ENCODE measurements at places on chromosomes 5 and 9.

DNA sequence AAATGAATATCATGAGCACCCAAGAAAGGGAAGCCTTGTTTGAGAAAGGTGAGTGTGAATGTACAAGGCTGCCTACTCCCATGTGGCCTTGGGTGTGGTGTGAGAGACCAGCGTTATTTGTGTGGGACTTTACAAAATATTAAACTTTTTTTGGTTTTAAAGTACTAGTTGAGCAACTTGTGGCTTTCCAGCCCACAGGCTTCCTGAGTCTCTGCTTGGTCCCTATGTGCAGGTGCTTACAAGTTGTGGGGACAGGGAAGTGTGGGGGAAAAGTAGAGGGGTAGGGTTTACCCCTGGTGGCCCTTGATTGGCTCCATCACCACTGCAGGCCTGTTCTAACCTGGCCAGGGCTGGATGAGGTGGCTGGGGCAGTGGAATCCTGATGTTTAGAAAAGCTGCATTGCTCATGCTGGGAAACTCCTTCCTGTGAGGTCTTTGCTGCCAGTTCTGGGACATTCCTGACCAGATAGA, 19.7 kb downstream of the PTTG1 start:
- H3K36me3 ChIP-seq = no peaks in the 10 kb centered on the region
- no peak overlapping the region for H3K27ac ChIP-seq
- no peak overlapping the region for H3K4me3 ChIP-seq
- DNase-seq = no peak

- H3K27ac ChIP-seq = no peak overlapping the region
- H3K27me3 ChIP-seq = no peaks in the 10 kb centered on the region
- peaks cover 2% of the 10 kb centered on the region for H3K4me1 ChIP-seq
Observed at GRCh38 chr9:112864403-112864802, 26.3 kb downstream of the SLC46A2 start.

DNA sequence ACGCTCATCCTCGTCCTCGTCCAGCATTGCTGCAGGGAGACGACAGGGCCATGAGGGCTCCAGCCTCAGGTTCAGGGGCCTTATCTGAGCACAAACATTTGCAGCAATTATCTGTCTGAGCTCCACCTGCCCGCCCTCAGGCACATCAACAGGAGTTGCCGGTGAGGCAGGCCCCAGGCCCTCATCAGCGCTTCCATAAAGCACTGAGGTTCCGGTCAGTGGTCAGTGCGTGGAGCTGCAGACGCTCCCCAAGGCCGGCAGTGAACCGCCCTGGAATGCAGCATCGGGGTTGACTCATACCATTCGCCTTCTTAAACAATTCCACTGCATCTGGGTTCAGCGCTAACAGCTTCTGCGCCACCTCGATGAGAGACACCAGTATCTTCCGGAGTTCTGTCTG, 15.2 kb downstream of the UBAC1 start:
- H3K27ac ChIP-seq = no peak overlapping the region
- no peaks in the 10 kb centered on the region for H3K27me3 ChIP-seq
- DNase-seq = no peak
- H3K36me3 ChIP-seq = peaks cover 79% of the 10 kb centered on the region
- no peak overlapping the region for H3K4me3 ChIP-seq

GRCh38 chr9:84145780-84146179, 165.2 kb downstream of the RMI1 start:
- H3K4me3 ChIP-seq = no peak overlapping the region
- H3K4me1 ChIP-seq = peaks cover 15% of the 10 kb centered on the region
- DNase-seq = no peak
- no peak overlapping the region for H3K27ac ChIP-seq
- H3K27me3 ChIP-seq = peaks cover 36% of the 10 kb centered on the region

GRCh38 chr9:19201899-19202891, 28.3 kb upstream of the DENND4C start:
- H3K27me3 ChIP-seq = no peaks in the 10 kb centered on the region
- H3K27ac ChIP-seq = no peak overlapping the region
- peak; percentile 36 for DNase-seq
- H3K4me3 ChIP-seq = no peak overlapping the region
- H3K4me1 ChIP-seq = peaks cover 8% of the 10 kb centered on the region

DNA sequence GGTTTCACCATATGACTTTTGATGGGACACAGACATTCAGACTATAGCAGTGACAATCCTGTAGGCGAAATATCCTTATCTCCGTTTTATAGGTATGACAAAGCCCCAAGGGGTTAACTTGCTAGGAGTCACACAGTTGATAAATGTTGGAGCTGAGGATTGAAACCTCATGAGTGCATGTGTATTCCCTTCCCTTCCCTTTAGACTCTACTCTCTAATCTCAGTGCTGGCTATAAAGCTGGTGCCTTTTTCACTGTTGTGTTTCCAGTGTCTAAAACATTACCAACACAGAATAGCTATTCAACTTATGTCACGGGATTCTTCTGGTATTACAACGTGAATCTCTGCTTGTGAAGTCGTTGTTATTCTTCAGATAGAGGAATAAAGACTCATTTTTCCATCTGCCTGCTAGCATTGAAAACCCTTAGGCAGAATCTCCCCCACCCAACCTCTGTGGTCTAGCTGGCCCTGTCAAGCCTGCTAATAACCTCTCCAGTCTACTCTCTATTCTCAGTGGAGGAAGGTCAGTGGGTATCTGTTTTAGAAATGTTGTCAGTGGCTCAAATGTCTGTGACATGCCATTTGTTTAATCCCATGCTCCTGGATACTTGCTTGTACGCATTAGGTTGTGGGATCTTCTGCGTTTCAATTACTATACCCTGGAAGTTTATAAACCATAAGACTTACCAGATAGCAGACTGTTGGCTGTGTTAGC, 121.2 kb downstream of the TLE4 start:
- H3K4me1 ChIP-seq = peaks cover 4% of the 10 kb centered on the region
- no peaks in the 10 kb centered on the region for H3K27me3 ChIP-seq
- no peak for DNase-seq
- no peak overlapping the region for H3K27ac ChIP-seq
- H3K4me3 ChIP-seq = no peak overlapping the region

GRCh38 chr5:174876-175465, 16.3 kb upstream of the LRRC14B start:
- no peak overlapping the region for H3K27ac ChIP-seq
- H3K27me3 ChIP-seq = peaks cover 21% of the 10 kb centered on the region
- H3K4me1 ChIP-seq = no peaks in the 10 kb centered on the region
- no peak overlapping the region for H3K4me3 ChIP-seq
- no peak for DNase-seq
- no peaks in the 10 kb centered on the region for H3K36me3 ChIP-seq

GRCh38 chr5:137142346-137142745, 356.8 kb downstream of the SPOCK1 start:
- peak overlapping the region; percentile 5 for H3K27ac ChIP-seq
- H3K27me3 ChIP-seq = no peaks in the 10 kb centered on the region
- no peaks in the 10 kb centered on the region for H3K36me3 ChIP-seq
- H3K4me3 ChIP-seq = no peak overlapping the region
- H3K4me1 ChIP-seq = peaks cover 34% of the 10 kb centered on the region

DNA sequence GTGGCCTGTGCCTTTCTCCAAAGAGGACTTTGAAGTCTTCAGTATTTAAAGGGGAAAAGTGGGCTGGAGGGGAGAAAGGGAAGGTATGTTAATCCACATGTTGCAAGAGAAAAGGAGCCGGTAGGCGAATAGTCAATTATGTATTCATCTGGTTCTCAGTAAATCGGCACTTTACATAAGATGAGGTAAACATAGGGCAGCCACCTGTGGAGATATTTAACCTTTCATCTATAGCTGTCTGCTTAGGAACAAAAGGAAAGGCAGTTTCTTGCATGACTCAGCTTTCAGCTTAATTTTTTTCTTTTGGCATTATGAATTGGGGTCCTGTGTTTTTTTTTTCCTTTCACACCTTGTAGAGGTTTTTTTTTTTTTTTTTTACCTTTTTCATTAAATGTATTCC, 42.2 kb downstream of the FGD3 start:
- no peak overlapping the region for H3K4me3 ChIP-seq
- H3K27ac ChIP-seq = no peak overlapping the region
- DNase-seq = no peak

DNA sequence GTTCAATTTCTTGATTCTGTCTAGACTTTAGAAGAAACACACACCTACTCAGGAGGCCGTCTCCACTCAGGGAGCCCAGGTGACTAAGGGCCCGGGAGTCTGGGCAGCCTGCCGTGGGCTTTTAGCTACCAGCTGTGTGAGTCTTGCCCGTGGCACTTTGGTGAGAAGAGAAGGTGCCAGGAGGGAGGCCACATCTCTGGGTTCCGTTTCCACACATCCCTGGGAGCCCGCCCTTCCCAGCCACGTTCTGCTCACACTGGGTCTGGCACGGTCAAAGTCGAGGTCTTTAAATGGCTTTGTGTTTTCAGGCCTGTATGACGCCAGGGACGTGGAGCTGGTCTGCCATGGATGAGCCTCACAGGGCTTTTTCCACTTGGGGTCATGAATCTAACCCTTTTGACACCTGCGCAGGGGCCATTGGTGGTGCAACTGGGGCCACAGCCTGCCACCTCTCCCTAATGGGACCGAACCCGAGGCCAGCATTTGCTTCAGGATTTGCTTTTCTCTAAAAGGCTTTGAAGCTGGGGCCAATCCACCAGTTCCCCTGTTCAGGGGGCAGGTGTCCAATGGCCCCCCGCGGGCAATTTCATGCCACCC, 17.2 kb upstream of the FCN2 start:
- DNase-seq = no peak
- H3K4me1 ChIP-seq = peaks cover 9% of the 10 kb centered on the region
- no peak overlapping the region for H3K27ac ChIP-seq
- H3K36me3 ChIP-seq = no peaks in the 10 kb centered on the region

GRCh38 chr9:89806371-89807100, 201.7 kb downstream of the GADD45G start:
- no peaks in the 10 kb centered on the region for H3K36me3 ChIP-seq
- peaks cover 5% of the 10 kb centered on the region for H3K27me3 ChIP-seq
- H3K27ac ChIP-seq = no peak overlapping the region
- H3K4me1 ChIP-seq = peaks cover 23% of the 10 kb centered on the region

GRCh38 chr9:95101326-95101725, 216.2 kb downstream of the FANCC start:
- H3K4me3 ChIP-seq = no peak overlapping the region
- peaks cover 75% of the 10 kb centered on the region for H3K4me1 ChIP-seq
- H3K36me3 ChIP-seq = peaks cover under 1% of the 10 kb centered on the region
- H3K27me3 ChIP-seq = no peaks in the 10 kb centered on the region
- peak overlapping the region; percentile 84 for H3K27ac ChIP-seq

DNA sequence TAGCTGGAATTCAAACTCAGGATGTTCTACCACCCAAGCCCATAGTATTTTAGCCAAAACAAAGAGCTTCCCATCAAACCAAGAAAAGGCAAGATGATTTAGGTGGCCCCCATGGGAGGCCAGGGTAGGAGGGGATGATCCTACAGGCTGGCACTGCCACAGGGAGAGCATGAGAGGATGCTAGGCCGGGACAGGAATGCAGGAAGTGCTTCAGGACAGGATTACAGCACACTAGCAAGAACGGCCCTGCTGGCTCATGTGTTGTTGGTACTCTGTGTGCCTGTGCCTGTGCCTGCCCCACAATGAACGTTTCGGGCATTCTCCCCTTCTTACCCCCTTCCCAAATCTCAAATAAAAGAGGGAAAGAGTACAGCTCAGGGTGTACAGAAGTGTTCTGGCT, 110.7 kb upstream of the TRIM32 start:
- no peaks in the 10 kb centered on the region for H3K27me3 ChIP-seq
- H3K27ac ChIP-seq = no peak overlapping the region
- DNase-seq = no peak
- H3K4me3 ChIP-seq = no peak overlapping the region
- no peaks in the 10 kb centered on the region for H3K36me3 ChIP-seq
- H3K4me1 ChIP-seq = peaks cover 15% of the 10 kb centered on the region

- DNase-seq = no peak
- H3K4me1 ChIP-seq = peaks cover 4% of the 10 kb centered on the region
- H3K27ac ChIP-seq = no peak overlapping the region
- no peaks in the 10 kb centered on the region for H3K36me3 ChIP-seq
Observed at GRCh38 chr5:154316223-154316935, 125.8 kb downstream of the GALNT10 start.

GRCh38 chr5:136631186-136631585, 265.8 kb upstream of the TRPC7 start:
- H3K4me1 ChIP-seq = no peaks in the 10 kb centered on the region
- H3K27me3 ChIP-seq = no peaks in the 10 kb centered on the region
- no peak for DNase-seq
- H3K36me3 ChIP-seq = no peaks in the 10 kb centered on the region
- H3K4me3 ChIP-seq = no peak overlapping the region
- no peak overlapping the region for H3K27ac ChIP-seq

DNA sequence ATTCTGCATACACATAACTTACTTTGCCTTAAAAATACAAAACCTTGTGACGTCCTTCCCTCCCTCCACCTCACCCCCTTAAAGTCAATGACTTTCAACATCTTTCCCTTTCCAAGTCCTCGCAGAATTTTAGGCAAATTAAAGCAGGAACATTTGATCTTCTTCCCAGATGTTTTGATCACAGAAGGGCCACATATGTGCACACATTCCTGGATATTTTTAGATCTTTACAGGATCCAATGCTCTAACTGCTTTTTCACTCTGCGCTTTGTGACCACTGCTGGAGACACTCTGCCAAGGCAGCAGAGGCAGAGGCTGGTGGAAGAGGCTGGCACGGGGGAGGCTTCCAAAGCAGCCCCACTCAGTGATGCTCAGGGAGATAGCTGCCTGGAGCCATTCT, 130.7 kb downstream of the SEC61B start:
- H3K4me1 ChIP-seq = peaks cover 22% of the 10 kb centered on the region
- H3K4me3 ChIP-seq = no peak overlapping the region
- H3K27ac ChIP-seq = peak overlapping the region; percentile 77
- H3K27me3 ChIP-seq = no peaks in the 10 kb centered on the region

- H3K27me3 ChIP-seq = no peaks in the 10 kb centered on the region
- DNase-seq = no peak
- no peaks in the 10 kb centered on the region for H3K36me3 ChIP-seq
Observed at GRCh38 chr5:144335561-144335960, 164.9 kb downstream of the KCTD16 start.

GRCh38 chr5:138724470-138725146, 28.6 kb upstream of the CTNNA1 start:
- H3K4me1 ChIP-seq = peaks cover 31% of the 10 kb centered on the region
- H3K4me3 ChIP-seq = no peak overlapping the region
- H3K27ac ChIP-seq = peak overlapping the region; percentile 78

- H3K36me3 ChIP-seq = no peaks in the 10 kb centered on the region
- H3K4me3 ChIP-seq = no peak overlapping the region
- DNase-seq = no peak
- no peak overlapping the region for H3K27ac ChIP-seq
Observed at GRCh38 chr9:9341203-9341602, 1271.6 kb downstream of the PTPRD start.

GRCh38 chr5:123089914-123090660, 1.0 kb downstream of the PRDM6 start:
- H3K4me1 ChIP-seq = peaks cover 49% of the 10 kb centered on the region
- H3K27ac ChIP-seq = peak overlapping the region; percentile 27
- H3K27me3 ChIP-seq = peaks cover 100% of the 10 kb centered on the region
- H3K4me3 ChIP-seq = peak overlapping the region; percentile 65

- peaks cover 3% of the 10 kb centered on the region for H3K4me1 ChIP-seq
- H3K27ac ChIP-seq = no peak overlapping the region
- DNase-seq = no peak
- no peaks in the 10 kb centered on the region for H3K36me3 ChIP-seq
- no peak overlapping the region for H3K4me3 ChIP-seq
Observed at GRCh38 chr9:109886617-109887016, 106.6 kb downstream of the PALM2AKAP2 start.

Measured in suprapubic skin (tissue), 4 donors.